ENCODE measurements at places on chromosomes 6 and 20. TPM values are rescaled to one million over a fixed set of nuclear protein-coding genes. Genes with fewer than 3 reads are reported as not detected.

The HLA-DRB5 gene
- total RNA-seq, result not detected

The CLIC1 gene
- total RNA-seq, result 395 TPM

The DCBLD1 gene
- 4.5 TPM for total RNA-seq

The POU5F1 gene
- total RNA-seq, result not detected

The GPANK1 gene
- total RNA-seq, result 45.1 TPM

Measured in activated CD8-positive, alpha-beta memory T cell treated with anti-CD3 and anti-CD28 coated beads for 36 hours (primary cell).